ENCODE measurements at places on chromosomes 12 and 14.

DNA sequence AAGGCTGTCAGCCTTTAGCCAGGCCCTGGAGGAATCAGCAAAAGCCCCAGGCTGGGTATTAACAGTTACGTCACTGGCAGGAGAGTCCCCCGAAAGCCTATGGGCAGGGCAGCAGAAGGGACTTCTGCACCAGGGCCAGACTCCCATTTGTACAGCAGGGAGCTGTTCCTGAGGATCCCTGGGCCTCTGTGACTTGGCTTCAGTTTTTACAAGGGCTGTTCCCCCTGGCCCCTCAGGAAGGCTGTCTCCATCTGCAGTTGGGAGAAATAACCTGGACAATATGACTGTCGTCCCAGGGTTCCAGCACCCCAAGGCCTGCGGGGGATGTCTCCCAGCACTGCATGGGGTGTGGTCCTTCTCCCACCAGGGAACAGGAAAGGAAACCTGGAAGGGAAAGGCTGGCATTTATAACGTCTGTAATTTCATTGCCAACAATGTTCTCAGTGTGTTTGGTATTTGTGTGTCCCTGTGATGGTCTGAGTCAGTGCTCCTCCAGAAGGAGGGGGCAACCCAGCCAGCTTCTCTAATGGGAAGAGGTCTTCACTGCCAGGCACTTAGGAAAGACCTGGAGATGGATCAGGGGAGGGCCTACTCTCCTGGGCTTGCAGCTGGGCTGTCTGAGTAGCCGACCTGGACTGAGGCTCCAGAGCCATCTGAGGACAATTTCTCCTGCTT lies 42.4 kb downstream of the ERH start:
- DNase-seq, result peak; percentile 50

GRCh38 chr12:67942724-67943123 lies 46.5 kb upstream of the IFNG-AS1 start:
- DNase-seq, result no peak

- no peak for DNase-seq
Measured at GRCh38 chr14:74504874-74505720, 11.5 kb downstream of the ISCA2 start.

DNA sequence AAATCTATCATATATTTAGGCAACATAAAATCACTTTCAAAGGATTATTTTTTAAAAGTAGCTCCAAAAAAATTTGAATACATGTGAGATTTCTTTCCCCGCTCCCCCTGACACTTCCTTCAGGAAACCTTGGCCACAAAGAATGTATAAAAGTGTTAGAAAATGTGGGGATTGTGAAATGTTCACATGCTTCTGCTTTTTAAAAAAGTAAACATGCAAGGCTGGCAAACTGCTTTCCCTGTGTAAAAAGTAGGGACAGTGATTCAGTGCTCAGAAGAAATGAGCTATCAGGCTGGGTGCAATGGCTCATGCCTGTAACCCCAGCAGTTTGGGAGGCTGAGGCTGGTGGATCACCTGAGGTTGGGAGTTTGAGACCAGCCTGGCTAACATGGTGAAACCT lies 26.6 kb downstream of the MBIP start:
- DNase-seq, result no peak
